ENCODE measurements at places on chromosomes 4 and X.

DNA sequence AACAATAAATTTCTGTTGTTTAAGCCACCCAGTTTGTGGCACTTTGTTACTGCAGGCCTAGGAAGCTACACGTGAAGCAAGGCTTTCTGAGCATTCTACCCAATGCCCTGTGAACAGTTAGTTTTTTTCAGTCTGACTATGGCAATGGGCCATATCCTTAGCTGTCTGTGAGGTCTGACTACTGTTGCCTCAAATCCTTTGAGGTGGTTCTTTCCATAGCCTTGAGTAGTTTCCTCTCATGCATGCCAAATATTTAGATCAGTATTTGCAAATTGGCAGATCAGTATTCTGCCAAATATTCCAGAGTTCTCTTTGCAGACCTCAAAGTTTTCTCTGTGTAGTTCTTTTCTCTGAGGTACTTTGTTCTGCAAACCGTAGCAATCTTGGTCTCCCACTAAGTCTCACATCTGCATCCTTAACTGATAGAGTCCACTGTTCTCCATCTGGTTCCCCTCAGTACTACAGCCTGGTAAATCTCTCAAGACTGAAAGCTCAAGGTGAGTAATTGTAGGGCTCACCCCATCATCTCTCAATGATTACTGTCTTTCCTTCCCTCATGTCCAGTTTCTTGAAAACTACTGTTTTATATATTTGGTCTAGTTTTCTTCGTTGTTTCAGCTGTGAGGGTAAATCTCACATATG lies 984.9 kb upstream of the INTU start:
- no peak for DNase-seq

- no peak for DNase-seq
Measured at GRCh38 chr4:7844594-7844991, 95.1 kb downstream of the AFAP1 start.

DNA sequence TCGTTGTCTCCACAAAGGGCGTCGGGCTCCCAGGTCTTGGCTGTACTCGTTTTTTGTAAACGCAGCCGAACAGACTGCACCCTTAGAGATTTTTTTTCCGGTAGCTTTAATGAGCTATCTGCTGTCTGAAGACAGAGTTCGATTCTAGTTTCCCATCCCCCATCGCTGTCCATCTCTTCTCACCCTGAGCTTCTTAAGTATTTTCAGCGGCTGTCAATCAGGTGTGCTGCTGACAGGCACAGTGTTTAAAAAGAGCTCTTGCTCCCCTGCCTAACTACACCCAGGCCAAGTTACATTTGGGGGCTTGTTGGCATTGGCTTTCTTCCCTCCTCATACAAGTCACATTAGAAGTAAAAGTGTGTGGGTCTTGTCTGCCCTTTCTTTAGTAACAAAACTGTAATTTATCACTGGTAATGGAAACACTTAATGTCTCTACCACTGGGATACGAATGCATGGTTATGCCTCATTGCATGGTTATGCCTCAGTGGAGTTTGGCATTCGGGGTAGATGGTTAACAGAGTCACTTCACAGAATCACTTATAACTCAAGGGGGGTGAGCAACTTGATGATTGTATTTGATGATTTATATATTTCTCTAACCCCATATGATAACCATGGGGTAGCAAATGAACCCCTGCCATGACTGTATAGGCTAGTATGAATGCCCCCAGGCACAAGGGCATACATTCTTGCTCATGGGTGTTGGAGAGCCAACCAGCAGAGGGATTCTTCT lies 1.4 kb upstream of the ARHGAP6 start:
- no peak for DNase-seq

DNA sequence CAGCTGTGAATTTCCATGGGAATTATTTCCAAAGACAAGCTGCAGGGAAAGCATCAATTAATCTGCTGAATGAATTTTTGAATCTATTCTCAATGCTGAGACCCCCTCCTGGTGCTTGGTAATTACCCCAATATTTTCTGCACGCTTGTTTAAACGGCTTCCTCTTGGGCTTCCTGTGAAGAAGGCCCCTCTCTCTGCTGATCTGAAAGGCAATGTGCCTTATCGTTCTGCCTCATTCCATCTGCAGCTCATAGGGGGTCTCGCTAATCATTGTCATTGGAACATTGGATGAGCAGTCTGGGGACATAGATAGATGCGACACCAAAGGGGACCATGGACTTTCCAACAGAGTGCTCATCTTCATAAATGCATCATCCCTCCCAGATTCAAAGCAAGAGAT lies 851.6 kb downstream of the PDHA2 start:
- no peak for DNase-seq

DNA sequence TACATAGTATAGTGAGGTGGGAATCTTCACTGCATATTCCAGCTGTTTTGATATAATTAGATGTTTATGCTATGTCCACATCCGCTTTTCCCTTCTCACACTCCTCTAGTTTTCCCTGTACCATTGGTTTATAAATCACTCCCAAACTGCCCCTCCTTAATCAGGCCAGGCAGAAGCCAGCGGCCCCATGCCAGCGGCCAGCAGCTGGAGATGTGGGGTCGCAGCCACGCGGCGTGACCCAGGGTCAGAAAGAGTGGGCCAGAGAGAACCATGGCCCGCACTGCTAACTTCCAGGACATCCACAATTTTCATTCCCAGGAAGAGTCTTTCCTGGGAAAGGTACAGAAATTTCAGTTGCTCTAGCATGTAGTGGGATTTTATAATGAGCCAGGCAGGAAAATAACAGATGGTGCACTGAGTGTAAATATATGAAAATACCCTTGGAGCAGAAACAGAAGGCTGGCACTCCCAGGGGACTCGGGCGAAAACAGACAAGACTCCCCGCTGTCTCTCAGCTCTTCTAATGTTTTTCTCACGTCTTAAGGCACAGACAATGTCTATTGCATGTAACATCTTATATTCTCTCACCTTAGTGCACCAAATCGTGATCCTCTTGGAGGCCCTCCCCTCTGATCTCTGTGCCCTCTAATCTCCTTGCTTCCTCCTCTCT lies 145.9 kb upstream of the ZFP42 start:
- DNase-seq = no peak

DNA sequence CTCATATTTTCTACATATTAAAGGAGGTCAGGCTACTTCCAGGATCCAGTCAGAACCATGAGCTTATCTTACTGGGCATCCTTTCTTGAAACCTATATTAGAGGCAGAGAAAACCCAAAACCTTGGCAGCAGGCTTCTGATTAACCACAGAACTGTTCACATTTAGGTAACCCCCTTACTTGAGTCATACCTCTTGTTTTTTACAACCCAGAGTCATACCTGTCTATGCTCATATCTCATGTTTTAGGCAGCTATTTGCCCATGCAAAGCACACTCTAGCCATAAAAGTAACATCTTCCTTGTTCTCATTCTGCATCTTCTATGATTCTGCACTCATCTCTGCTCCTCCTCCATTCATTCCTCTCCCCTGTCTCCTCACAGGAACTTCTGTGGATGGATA lies 138.0 kb upstream of the SMIM31 start:
- no peak for DNase-seq

GRCh38 chrX:153414856-153415510 lies 3.7 kb downstream of the ZFP92 start:
- DNase-seq = no peak

- no peak for DNase-seq
Measured at GRCh38 chr4:113300471-113300928, 251.0 kb downstream of the ANK2 start.

- no peak for DNase-seq
Measured at GRCh38 chr4:166655231-166655630, 579.1 kb downstream of the SPOCK3 start.

GRCh38 chr4:135120195-135120594 lies 918.6 kb upstream of the PABPC4L start:
- no peak for DNase-seq

DNA sequence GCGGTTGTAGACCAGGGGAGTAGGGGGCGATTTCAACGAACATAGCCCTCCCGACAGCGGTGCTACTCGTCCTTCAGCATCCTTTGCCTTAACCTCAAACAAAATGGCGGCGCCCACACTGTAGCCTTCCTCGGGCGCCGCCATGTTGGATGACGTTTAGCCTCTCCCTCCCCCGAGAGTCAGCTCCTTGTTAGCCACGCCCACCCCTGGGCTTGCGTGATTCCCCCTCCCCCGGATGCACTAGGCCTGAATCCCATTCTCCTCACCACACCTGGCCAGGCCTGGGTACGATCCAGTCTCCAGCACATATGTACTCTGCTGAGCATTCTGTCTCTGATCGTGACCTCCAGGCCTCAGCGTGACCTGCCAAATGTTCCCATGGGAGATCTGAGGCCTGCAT lies 49.0 kb upstream of the ZNF157 start:
- no peak for DNase-seq

DNA sequence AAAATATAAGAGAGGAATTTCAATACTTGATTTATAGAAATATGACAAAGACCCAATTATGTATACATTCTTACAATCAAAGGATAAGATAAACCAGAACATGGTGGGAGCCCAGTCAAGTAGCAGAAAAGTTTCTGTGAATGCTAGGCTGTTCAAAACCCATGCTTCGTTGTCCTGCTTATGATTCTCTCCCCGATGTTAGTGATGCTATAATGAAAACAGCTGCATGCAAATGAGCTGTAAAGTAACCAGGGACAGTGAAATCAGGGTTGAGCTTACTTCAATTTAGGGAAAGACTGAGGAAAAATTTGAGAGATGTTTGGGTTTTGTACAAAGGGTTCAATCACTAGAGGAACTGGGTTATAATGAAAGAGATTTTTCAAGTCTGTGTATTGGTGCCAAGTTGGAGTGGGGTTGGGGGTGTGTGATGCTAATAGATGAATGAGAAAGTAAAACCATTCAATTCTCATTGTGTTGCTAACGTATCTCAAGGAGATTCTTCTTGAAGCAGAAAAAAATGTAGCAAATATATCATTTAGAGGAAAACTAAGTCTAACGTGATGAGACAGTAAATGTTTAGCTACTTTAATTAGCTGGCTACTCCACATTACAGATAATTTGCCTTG lies 59.3 kb upstream of the PPP1R2C start:
- no peak for DNase-seq

- DNase-seq = no peak
Measured at GRCh38 chr4:121582296-121582695, 114.5 kb downstream of the ANXA5 start.

GRCh38 chrX:51860679-51861078 lies 32.7 kb upstream of the MAGED1 start:
- no peak for DNase-seq

GRCh38 chr4:55183926-55184599 lies 58.7 kb upstream of the KDR start:
- DNase-seq = no peak

DNA sequence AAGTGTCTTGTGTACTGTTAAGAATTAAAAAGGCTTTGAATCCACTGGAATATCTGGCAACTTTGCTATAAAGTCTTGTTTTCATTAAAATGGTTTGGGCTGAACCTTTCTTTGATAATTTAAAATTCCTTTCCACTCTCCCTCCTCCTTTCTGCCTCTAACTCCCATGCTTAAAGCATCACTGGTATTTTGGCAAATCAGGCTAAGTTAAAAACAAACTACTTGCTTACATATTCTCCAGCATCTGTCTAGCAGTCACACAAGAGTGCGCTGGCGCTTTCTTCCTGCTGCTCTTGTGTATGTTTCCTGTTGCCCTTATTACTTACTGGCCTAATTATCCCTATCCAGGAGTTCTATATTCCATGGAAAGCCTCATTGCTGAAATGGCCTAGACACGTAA lies 136.6 kb downstream of the VEGFC start:
- no peak for DNase-seq

GRCh38 chr4:141356963-141357335 lies 136.3 kb downstream of the ZNF330 start:
- DNase-seq = no peak

GRCh38 chrX:20523626-20524312 lies 257.1 kb upstream of the RPS6KA3 start:
- no peak for DNase-seq

- DNase-seq = peak; percentile 48
Measured at GRCh38 chr4:47686294-47686872, 151.5 kb downstream of the CORIN start.

DNA sequence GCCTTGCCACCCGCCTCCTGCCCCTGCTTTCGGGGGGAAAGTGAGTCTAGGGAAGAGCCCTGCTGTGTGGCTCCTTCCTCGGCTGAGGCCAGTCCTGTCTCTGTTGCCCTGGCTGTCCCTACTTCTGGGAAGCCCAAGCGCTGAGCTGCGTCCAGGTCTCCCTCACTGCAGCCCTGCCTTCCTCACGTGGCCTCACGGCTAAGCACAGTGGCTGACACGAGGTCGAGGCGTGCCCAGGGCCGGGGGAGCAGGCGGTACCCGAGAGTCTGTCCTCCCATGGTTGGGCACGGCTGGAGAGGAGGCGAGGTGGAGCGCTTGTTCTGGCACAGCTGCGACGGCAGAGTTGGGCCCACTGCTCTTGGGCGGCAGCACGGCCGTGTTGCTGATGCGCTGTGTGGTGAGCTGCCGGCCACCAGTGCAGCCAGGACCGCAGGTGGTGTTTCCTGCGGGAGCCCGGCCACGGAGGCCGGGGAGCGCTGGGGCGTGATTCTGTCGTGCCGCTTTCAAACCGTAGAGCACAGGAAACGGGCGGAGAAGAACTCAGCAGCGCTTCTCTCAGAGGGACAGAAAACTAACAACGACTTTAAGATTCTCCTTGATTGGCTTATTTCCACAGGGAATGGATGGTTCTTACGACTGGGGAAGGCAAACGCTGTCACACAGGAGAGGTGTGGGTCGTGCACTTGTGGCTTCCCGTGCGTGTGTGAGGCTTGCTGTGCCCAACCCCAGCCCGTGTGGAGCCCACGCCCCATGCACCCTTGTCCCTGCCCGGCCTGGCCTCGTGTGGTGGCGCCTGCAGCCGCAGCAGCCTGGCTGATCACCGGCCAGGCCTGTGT lies 21.3 kb downstream of the MAEA start:
- DNase-seq = no peak

DNA sequence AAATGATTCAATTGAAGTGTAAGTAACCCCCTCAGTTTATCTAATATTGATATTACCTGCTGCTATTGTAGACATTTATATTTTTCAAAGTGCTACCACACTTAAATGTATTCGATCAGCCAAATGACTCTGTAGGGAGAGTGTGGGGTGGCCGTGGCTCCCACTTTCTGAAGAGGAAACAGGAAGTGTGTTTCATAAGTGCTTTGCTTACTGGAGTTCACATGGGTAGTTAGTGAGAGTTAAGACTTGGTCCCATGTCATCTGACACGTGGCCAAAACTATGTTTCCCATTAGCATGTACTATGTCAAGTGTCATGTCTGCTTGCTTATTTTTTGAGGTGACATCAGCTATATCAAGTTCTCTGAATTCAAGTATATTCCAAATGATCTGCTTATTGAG lies 308.1 kb upstream of the GATB start:
- no peak for DNase-seq

GRCh38 chrX:6311540-6311939 lies 82.9 kb upstream of the NLGN4X start:
- DNase-seq = no peak

DNA sequence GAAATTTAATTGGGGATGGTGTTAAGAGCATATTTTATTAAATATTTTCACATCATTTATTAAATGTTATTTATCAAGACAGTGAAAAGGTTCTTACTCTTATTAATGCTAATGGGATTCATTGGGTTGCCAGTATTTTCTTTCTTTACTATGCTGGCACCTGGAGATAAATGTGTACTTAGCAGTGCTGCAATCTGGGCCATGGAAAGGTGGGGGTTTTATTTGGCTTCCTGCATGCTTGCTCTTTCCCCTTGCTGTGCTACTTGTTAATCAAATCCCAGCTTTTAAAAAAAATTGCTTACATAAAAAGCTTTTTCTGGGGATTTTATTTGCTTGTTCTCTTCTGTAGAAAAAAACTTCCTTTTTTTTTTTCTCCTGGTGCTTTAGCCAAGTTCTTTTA lies 48.3 kb downstream of the ZAR1 start:
- DNase-seq = no peak

- DNase-seq = no peak
Measured at GRCh38 chr4:148944136-148944838, 502.1 kb upstream of the NR3C2 start.

GRCh38 chr4:177010418-177010817 lies 217.7 kb upstream of the VEGFC start:
- no peak for DNase-seq

Data from stimulated activated CD8-positive, alpha-beta memory T cell treated with anti-CD3 and anti-CD28 coated beads, Interleukin-2, amount 100 ng/mL, for 48 hours (primary cell).